ENCODE measurements at places on chromosomes 1 and 21. TPM values are rescaled to one million over a fixed set of nuclear protein-coding genes. Genes with fewer than 3 reads are reported as not detected.

The TPTE gene
- total RNA-seq = not detected

The CDC20 gene
- 161 TPM for total RNA-seq

The CYP2J2 gene
- not detected for total RNA-seq

The KCNH1 gene
- 0.19 TPM for total RNA-seq

The PGLYRP4 gene
- total RNA-seq = not detected

The PDXK gene
- total RNA-seq = 200 TPM

The WNT3A gene
- total RNA-seq = not detected

The WDR26 gene
- 38.5 TPM for total RNA-seq

The FLG gene
- under 0.01 TPM for total RNA-seq

The IL6R gene
- 4.6 TPM for total RNA-seq

The OR2L2 gene
- not detected for total RNA-seq

The LCE1F gene
- total RNA-seq = not detected

The UBE2U gene
- total RNA-seq = not detected

The TCHH gene
- total RNA-seq = under 0.01 TPM

The ANXA9 gene
- not detected for total RNA-seq

The KDF1 gene
- 0.28 TPM for total RNA-seq

The CELA3B gene
- not detected for total RNA-seq

The HRNR gene
- total RNA-seq = not detected

The GOLT1A gene
- not detected for total RNA-seq

The ZNF695 gene
- 0.56 TPM for total RNA-seq

The PTGS2 gene
- total RNA-seq = 38.2 TPM

The SPRR2D gene
- total RNA-seq = not detected

The S1PR1 gene
- total RNA-seq = 3.1 TPM

The OR2W3 gene
- total RNA-seq = 0.58 TPM

The KCNJ9 gene
- total RNA-seq = not detected

The LCE6A gene
- total RNA-seq = not detected

The FYB2 gene
- total RNA-seq = not detected

The SPATA45 gene
- 1.1 TPM for total RNA-seq

The PBXIP1 gene
- 109 TPM for total RNA-seq

The KIF14 gene
- total RNA-seq = 2.0 TPM

The FNDC10 gene
- 1.7 TPM for total RNA-seq

The RBP7 gene
- total RNA-seq = not detected

The TMEM183A gene
- total RNA-seq = 110 TPM

The SUSD4 gene
- total RNA-seq = under 0.01 TPM

The TSHB gene
- not detected for total RNA-seq

The C1orf87 gene
- total RNA-seq = not detected

Measured in regular cardiac myocyte (primary cell).